ENCODE measurements at places on chromosomes 11 and 22.

GRCh38 chr11:92909214-92909613 is 60.2 kb upstream of the MTNR1B start:
- DNase-seq, result no peak

DNA sequence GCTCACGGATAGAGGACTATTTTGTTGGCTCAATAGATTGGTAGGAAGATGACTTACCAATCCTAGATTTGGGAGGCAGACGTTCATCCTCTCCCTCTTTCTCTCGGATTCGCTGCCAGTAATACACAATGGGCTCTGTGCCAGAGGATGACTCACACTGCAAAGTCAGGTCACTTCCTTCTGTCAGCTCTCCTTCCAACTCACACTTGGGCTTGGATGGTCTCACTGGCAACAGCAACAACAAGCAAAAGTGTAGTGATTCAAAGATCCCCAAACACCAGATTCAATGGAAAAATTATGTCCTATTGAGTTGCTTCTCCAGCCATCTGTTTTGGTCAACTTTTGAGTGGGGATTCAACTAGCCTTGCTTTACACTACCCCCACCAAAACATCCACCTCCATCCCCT is 21.7 kb upstream of the HSPA8 start:
- peak; percentile 97 for DNase-seq

- peak; percentile 85 for DNase-seq
Measured at GRCh38 chr11:108912581-108912980, 247.7 kb downstream of the DDX10 start.

GRCh38 chr22:30202531-30203006 is 44.0 kb downstream of the LIF start:
- DNase-seq, result no peak

- no peak for DNase-seq
Measured at GRCh38 chr11:119324189-119324588, 7.3 kb upstream of the MCAM start.

- DNase-seq, result peak; percentile 64
Measured at GRCh38 chr11:108865406-108865805, 200.5 kb downstream of the DDX10 start.

- DNase-seq, result no peak
Measured at GRCh38 chr22:50447576-50448551, 27.0 kb downstream of the SBF1 start.

DNA sequence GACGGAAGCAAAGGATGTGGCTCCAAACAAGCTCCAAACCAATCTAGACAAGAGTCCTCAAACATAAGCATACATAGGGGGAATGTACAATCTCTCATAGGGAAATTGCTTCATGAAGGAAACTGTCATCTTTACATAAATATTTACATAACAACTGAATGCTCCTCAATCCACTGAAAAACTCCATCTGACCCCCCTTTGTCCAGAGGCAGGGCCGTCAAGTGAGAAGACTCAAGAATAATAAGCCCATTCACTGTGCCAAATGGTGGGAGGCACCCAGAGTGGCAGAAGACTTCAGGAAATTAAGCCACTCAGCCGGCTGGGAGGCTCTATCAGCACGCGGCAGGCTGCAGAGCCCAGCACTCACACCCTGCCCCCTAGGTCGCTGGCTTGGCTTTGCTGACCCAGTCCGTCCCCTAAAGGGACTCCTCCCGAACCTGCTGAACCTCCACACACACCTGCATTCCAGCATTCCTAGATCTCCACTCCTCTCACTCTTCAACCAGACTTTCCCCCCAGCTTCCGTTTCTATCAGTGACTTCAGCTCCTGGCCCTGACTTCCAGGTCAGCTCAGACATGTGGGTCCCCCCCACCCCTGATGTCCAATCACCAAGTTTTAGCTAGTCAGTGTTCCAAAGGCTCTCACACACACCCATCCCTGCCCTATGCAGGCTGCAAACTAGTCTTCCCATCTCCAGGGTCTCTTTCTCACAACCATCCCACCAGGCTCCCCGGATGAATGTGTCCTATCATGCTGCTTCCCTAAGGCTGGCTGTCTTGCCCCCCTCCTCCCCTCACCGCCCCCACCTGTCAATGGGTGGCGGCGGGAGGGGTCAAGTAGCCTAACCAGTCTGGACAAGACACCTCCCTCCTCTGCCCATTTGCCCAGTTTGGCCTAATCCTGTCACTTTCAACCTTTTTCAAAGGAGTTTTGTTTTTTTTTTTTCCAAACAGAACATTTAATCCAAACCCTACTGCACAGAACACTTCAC is 11.3 kb downstream of the VPS37C start:
- DNase-seq, result no peak

DNA sequence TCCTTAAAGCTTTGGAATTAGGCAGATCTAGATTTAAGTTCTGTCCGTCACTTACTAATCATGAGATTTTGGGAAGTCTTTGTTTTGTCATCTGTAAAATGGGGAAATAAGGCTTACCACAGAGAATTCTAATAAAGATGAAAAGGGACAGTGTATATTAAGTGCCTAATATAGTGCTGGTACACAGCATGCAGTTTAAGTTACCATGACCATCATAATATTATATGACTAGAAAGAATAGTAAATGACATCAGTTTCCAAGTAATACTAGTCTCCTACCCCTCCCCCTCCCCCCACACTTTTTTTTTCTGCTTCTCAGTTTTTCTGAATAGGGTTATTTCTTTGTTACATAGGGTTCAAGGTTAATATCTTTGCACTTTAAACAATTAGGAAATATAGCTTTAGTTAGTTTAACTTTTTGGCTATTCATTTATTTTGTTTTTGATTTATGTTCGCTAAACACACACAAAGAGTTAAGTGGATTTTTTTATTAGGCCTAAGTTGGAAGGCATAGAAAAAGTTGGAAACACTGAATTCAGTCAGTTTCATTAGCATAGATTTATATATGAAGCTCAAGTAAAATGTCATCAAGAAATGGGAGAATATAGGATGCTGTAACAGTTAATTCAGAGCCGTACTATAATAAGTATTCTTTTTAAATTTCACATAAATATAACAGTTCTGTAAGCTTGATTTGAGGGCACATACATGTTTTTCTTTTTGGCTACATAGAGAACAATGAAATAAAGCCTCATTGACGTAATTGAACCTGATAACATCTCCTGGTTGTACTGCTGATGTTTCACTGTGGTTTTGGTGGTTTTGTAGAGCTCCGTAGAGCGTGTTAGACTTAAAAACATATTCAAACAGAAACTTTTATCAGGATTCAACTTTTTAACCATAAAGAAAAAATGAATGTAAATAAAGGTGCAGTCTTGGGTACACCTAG is 121.2 kb downstream of the PDE3B start:
- peak; percentile 3 for DNase-seq

GRCh38 chr11:134528453-134528852 is 116.4 kb upstream of the B3GAT1 start:
- DNase-seq, result no peak

- DNase-seq, result no peak
Measured at GRCh38 chr11:63262547-63262946, 19.1 kb upstream of the SLC22A25 start.

- no peak for DNase-seq
Measured at GRCh38 chr11:38900211-38900610, 2302.2 kb upstream of the RAG2 start.

DNA sequence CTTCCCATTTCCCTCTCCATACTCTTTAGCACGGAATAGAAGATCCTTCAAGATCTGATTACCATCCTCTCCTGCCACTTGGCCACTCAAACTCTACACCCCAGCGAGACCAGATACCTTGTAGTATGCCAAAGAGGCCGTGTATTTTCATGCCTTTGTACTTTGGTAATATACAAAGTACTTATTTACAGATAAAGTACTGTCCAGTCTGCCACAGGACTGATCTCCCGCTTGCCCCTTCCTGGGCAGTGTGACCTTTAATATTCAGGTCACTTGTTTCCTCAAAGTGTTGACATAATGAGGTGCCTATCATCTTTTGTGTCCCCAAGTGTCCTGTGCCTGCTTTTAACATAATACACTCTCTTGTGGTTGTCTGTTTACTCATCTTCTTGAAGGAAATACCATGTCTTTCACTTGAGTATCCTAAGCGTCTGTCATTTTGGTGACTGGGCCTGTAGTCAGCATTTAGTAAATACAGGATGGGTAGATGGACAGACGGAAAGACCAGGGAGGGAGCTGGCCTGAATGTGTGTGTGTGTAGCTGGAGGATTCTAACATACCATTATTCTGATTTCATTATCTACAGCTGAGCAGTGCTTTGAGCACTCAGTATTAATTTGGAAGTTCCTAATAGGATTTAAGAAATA is 137.4 kb downstream of the NAV2 start:
- no peak for DNase-seq

- DNase-seq, result no peak
Measured at GRCh38 chr11:6411594-6412031, 7.3 kb downstream of the APBB1 start.

DNA sequence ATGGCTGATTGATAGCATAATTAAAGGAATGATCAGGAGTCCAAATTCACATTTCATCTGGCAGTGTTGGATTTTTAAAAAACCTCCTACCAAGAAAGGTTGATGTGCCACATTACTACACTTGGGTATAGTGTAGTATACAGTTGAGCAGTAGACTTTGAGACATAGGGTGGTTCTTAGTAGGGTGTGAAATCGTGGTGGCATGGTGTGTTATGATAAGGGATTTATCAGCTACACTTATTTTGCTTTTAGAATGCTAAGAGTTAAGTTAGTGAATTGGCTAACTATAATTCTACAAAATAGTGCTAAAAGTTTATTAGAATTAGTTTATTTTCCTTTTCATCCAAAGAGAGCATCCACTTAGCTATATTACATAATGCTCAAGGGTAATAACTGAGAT is 13.1 kb downstream of the TBCEL start:
- DNase-seq, result no peak

DNA sequence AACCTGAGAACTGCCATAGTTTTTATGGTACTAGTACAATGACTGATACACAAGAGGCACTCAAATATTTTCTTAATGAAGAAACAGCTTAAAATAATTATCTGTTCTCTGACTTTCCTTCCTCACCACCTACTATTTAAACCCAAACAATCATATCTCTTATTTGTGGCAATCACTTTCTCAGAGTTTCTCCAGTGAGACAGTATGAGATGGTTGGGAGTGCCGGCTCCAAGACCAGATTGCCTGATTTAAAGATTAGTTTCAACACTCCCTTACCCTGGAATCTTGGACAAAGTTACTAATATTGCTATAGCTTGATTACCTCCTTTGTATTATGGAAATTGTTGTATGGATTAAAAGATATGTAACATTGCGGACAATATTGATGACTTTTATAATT is 5.7 kb upstream of the CEP126 start:
- no peak for DNase-seq

DNA sequence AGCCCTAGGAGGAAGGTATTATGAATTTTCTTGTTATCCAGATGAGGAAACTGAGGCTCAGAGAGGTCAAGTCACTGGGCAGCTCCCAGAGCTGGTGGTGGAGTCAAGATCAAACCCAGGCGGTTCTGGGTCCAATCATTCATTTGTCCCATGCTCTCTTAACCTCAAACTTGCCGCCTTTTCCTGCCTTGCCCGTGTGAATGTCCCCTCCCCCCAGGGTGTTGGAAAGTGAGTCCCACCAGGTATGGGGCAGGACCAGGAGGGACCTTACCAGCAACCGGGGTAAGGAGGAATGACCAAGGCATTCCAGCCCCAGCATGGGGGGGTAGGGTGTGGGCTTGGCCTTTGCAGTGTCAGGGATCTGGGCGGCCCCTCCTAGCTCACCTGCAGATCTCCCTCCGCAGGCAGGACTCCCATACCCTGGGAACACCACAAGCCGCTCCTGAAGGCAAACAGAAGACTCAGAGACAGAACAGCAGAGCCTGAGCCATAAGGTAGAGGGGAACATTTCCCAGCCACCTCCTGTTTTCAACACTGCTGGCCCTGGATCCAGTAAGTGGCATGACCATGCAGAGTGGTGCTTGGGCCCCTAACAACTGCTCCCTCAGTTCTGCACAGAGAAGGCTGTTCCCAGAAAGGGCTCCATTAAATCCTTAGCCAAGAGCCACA is 41.2 kb upstream of the SYT7 start:
- DNase-seq, result no peak

DNA sequence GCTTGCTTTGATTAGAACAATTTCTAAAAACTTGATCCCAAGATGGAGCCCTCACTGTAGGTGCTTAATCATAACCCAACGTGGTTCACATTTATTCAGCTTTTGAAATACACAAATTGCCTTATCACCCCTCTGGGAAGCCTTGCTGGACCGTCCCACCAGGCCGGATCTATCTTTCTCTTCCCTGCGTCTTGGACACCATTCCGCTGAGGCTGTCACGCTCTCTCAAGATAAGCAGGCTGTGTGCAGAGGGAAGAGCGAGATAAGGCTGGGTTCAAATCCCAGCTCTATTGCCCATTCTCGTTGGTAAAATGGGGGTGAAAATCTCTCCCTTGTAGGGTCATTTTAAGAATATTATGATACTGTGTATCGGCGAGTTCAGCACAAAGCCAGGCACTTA is 20.5 kb upstream of the TP53I11 start:
- no peak for DNase-seq

DNA sequence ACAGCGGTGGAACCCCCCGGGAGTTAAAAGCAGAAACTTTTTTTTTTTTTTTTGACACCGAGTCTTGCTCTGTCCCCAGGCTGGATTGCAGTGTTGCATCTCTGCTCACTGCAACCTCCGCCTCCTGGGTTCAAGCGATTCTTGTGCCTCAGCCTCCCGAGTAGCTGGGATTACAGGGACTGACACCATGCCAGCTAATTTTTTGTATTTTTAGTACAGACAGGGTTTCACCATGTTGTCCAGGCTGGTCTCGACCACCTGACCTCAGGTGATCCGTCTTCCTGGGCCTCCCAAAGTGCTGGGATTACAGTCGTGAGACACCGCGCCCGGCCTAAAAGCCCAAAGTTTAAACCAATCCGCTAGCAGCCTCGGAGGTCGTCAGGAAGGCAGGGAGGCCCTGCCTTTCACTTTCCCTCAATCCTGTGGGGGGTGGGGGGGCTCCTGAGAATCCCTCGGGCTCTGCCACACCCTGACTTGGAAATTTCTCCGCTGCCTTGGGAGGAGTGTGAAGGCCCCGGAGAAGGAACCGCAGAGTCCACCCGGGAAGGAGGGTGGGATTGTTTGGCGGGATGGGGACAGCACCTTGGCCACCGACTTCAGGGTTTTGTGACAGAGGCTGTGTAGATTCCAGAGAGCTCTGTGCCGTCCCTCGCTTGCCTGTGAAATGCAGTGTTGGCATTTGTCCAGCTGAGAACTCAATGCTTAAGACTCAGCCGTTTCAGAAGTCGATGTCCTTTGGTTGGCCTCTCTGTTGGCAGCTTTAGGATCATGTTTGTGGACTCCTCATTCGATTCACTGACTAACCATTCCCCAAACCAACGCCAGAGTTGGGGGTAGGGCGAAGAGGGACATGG is 1.0 kb downstream of the ARHGAP8 start:
- peak; percentile 82 for DNase-seq

GRCh38 chr11:108959874-108960273 is 295.0 kb downstream of the DDX10 start:
- no peak for DNase-seq

GRCh38 chr22:31350410-31350863 is 4.3 kb upstream of the PATZ1 start:
- DNase-seq, result peak; percentile 26

- no peak for DNase-seq
Measured at GRCh38 chr11:4074266-4074665, 20.3 kb upstream of the RRM1 start.

All from fibroblast of skin of right biceps (primary cell).